T-helper 2 cell treated with Interferon-gamma antibody and Interleukin-4, amounts not matched to agents 5 μg/mL and 100 μg/mL, for 36 hours (primary cell): ENCODE measurements at places on chromosomes 13 and 19.

GRCh38 chr13:90702050-90702449 is 645.4 kb upstream of the MIR17HG start:
- DNase-seq = no peak

DNA sequence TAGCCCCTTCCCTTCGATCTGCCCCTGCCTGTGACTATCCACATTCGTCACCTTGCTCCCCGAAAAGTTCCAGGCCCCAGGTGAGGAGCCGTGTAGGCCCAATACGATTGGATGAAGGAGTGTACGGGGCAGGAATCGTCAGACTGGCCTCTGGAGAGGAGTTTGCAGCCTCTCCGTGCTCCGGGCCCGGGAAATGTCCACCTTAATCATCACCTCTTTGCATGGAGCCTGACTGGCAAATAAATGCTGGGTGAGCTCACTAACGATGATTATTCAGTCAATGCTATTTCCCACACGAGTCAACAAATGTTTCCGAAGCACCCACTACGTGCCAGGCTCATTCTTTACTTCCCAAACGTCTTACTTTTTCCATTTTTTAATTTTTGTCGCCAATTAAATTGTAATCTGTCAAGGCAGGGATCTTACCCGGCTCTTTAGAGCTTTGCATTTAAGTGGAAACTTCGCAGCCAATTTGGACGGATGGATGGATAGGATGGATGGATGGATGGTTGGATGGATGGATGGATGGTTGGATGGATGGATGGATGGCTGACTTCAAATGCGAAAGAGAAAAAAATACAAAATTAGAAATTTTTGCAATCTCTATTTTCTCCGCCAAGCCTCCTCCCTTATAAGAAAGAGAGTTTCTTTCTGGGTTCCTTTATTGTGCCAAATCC is 45.8 kb downstream of the TGDS start:
- DNase-seq = no peak

DNA sequence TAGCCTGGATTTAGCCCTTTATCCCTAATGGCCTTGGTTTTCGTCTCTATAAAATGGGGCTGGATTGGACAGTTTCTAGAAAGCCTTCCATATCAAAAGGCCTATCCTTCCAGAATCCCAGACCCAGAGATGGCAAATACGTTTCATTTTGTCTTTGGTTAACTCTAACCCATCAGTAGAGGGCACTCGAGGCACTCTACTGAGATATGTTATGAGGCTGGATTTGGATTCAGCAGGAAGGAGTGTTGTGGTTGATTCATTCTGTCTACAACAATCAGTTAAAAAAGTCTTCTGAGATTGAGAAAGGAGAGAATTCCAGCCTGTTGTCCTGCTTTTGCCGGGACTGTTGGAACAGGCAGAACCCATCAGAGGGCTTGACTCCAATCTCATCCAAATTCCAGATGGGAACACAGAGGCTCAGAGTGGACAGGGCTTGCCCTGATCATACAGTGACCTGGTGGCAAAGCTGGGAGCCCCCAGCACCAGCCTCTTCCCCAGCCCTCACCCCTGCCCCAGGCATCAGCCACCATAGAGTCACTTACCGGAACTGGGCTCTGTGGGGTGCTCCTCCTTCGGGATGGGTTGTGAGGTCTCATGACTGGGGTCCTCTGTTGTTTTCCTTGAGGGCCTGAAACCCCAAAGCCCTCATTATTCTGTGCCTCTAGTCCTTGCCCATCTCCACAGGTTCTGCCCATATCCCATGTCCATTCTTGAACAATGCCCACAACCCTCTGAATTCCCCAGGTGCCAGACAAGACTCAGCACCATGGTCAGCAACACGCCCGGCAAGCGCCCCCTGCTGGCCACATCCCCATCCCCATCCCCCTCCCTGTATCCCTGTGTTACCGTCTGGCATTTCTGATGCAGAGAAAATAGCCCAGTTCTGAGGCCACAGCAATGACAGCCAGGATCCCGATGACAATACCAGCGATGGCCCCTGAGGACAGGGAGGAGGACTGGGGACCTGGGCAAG is 12.3 kb upstream of the ZNF180 start:
- DNase-seq = no peak

- no peak for DNase-seq
Measured at GRCh38 chr19:953445-954271, 27.8 kb downstream of the ARID3A start.

GRCh38 chr13:75445717-75446499 is 36.1 kb downstream of the TBC1D4 start:
- DNase-seq = no peak

GRCh38 chr13:28654276-28654675 is 4.7 kb upstream of the POMP start:
- no peak for DNase-seq

GRCh38 chr19:51079481-51080110 is 3.1 kb downstream of the KLK14 start:
- DNase-seq = no peak

GRCh38 chr19:36573895-36574720 is 1.0 kb upstream of the ZNF529 start:
- peak; percentile 4 for DNase-seq
